CD4-positive, alpha-beta T cell treated with Interleukin-15 for 4 hours (primary cell): ENCODE measurements at places on chromosomes 7 and 10.
A peak's percentile ranks its signal among the peaks of the same experiment; 100 is the strongest.

GRCh38 chr7:131104596-131105293, 222.9 kb upstream of the MKLN1 start:
- DNase-seq, result no peak

DNA sequence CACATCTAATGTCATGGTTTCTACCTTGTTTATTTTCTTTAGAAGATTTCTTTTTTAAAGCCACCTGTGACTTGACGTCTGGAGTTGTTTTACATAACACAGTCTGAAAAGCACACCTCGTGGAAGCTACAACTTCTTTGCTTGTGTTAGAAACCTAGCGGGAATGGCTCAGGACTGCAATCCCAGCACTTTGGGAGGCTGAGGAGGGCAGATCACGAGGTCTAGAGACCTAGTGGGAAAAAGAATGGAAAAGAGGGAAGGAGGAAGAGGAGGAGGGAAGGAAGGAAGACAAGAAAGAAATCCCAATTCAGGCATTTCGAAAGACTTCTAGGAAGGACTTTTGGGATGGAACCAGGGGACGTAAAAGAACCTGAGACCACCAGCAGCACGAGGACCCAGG, 146.3 kb upstream of the CELF2 start:
- DNase-seq, result no peak

DNA sequence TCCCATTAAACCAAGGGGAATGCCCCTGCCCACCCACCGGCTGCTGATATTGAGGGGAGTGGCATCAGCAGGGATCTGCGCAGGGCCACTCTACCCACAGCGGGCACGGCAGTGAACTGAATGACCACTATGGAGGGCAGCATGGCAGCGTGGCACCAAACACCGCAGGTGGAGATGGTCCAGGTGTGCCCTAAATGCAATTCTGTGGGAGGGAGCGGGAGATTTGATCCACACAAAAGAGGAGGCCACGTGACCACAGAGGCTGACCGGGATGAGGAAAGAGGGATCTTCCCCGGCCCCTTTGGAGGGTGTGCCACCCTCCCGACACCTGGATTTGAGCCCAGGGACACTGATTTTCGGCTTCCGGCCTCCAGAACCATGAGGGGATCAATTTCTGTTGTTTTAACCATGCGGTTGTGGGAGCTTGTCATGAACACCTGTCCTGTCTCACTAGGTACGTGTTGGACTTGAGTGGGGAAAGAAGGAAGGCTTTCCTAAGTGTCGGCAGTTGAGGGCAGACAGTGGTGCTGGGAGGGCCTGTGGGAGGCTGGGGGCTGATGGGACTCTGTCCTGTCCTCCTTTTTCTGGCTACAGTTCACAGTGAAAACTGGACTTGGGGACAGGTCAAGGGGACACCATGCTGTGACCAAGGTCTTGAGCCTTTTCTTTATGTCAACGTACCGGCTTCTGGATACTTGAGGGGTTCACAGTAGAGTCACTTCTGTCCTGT, 66.1 kb downstream of the CFAP46 start:
- DNase-seq, result no peak

GRCh38 chr10:63414481-63415260, 51.1 kb downstream of the JMJD1C start:
- no peak for DNase-seq

GRCh38 chr7:157139111-157139809, 534 bp downstream of the UBE3C start:
- peak; percentile 59 for DNase-seq

DNA sequence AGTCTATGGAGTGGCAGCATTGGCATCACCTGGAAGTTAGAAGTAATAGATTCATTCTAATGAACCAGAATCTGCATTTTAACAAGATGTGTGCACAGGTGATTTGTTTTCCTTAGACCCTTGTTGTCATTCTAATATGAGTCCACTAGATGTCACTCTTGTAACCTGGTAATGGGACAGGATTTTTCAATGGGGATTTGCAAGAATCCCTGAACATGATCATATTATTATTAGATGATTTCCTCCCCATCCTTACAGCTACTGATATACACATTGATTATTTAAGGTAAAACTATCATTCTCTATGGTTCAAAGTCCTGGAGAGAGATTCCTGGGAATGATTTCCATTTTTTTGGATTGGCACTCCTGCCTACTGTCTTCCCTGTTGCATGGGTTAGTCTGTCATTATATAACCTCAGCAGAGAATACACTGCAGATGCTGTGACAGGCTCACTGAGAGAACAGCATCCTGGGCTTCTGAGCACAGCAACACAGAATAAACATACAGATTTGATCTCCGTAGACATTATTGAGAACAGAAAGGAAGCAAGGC, 194.9 kb downstream of the SUGCT start:
- peak; percentile 23 for DNase-seq

DNA sequence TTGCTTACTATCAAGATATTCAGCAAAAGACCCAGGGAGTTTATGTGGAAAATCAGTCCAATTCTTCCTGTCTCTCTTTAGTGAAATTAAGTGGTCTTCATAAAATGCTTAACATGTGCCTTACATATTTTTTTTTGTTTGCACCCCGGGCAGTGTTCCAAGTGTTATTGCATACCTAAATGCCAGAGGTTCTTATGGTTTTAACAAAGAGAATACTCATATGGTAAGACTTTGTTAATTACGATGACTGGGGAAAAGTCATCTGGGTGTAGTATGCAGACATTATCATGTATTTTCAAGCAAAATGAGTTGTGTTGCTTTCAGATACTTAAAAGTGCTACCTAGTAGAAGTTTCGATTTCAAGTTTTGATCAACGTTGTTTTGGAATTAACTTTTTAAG, 82.6 kb downstream of the PRKG1 start:
- no peak for DNase-seq

GRCh38 chr7:81138870-81139269, 220.0 kb upstream of the SEMA3C start:
- DNase-seq, result no peak

DNA sequence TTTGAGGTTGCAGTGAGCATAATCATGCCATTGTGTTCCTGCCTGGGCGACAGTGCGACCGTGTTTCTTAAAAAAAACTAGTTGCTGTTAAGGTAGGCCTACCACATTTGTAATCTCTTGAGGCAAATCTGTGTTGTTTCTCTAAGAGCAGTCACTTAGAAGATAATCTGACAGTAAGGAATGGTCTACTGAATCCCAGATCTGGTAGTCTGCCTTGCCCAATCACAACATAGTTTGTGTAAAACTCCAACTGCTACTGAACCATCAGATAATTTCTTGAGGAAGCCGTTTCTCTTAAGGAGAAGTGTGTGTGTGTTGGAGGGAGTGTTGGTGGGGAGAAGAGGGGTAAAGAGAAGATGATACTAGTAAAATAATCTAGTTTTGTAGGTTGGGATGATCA, 5.0 kb downstream of the NRF1 start:
- DNase-seq, result no peak

- DNase-seq, result no peak
These were observed 281.5 kb upstream of the PHYHIPL start for GRCh38 chr10:58894929-58895328.

DNA sequence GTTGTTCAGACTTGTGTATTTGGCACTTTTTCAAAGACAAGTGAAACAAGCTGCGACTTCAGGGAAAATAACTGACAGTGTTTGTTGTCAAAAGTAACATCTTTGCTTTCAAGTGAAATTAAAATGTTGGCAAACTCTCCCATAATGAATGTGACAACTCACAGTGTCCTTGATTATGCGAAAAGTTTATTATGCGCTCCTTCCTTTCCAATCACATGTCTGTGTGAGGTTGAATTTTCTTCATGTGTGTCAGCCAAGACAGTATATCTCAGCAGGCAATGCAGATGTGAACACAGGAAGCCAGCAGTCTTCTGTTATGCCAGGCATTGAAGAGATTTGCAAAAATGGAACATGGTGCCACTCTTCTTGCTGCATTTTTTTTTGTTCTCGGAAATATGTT, 28.7 kb downstream of the FBH1 start:
- no peak for DNase-seq

DNA sequence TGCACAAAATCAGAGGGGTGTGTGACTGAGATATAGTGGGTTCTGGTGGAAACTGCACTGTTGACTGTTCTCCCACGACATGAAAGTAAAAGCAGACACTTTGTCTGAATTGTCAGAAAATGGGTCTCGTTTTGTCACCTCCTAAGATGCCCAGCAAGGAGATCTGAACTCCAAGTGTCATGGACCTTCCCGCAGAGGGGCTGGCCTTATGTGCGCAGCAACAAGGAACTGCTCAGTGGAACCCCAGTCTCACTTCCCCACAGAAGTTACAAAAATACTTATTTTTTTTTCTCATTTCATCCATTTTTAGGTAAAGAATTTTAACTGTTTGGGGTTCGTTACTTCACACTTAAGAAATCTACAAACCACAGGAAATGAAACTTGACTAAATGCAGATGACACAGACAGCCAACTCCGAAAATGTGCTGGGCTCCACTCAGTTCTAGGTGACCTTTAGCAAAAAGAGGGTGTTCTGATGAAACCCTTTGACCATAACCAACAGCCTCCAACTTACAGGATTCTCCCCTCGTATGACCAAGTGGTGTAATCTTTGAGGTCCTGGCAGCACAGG, 115.0 kb downstream of the FAM107B start:
- peak; percentile 70 for DNase-seq

GRCh38 chr10:49359349-49360270, 36.3 kb downstream of the DRGX start:
- DNase-seq, result no peak

- DNase-seq, result no peak
These were observed 92.4 kb downstream of the WNT2 start for GRCh38 chr7:117230276-117231046.

DNA sequence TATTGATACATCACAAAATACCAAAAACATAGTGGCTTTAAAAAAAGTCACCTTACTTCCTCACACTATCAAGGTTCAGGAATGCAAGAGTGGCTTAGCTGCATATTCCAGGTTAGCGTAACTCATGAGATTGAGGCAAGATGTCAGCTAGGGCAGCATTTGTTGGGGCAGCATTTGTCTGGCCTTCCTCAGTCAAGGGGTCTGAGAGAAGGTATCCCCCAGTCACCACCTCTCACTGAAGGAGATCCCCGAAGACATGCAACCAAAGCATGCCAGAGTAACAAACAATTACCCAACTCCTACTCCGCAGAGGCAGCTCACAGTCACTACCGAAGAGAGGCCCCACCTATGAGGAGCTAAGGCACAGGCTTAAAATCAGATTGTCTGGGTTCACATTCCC, 48.4 kb downstream of the C10orf71 start:
- no peak for DNase-seq

- no peak for DNase-seq
These were observed 51.4 kb upstream of the AMPH start for GRCh38 chr7:38682606-38683005.

- DNase-seq, result no peak
These were observed 176.3 kb downstream of the CDK14 start for GRCh38 chr7:90772410-90772809.

GRCh38 chr7:2125931-2126330, 106.8 kb downstream of the MAD1L1 start:
- DNase-seq, result no peak

GRCh38 chr10:113746217-113746957, 5.1 kb upstream of the PLEKHS1 start:
- DNase-seq, result no peak

DNA sequence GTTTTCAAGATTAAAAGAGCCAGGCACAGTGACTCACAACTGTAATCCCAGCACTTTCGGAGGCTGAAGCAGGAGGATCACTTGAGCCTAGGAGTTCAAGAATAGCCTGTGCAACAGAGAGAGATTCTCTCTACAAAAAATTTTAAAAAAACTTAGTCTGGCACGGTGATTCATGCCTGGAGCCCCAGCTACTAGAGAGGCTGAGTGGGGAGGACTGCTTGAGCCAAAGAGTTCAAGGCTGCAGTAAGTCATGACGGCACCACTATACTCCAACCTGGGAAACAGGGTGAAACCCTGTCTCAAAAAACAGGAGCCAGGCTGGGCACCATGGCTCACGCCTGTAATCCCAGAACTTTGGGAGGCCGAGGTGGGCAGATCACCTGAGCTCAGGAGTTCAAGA, 86.6 kb upstream of the KCTD7 start:
- no peak for DNase-seq

DNA sequence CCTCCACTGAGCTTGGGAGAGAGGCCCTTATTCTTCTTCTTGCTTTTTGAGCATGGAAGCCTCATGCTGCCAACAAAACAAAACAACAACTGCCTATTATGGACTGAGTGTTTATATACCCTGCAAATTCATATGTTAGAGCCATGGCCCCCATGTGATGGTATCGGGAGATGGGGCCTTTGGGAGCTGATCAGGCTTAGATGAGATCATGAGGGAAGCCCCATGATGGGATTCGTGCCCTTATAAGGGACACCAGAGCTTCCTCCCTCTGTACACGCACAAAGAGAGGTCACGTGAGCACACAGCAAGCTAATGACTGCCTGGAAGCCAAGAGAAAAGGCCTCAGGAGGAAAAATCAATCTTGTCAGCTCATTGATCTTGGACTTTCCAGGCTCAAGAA, 235.0 kb downstream of the FANK1 start:
- no peak for DNase-seq

GRCh38 chr10:26779176-26779860, 81.4 kb downstream of the ABI1 start:
- no peak for DNase-seq

- no peak for DNase-seq
These were observed 136.3 kb downstream of the MALRD1 start for GRCh38 chr10:19184891-19185290.

GRCh38 chr10:71638822-71639719, 80.5 kb downstream of the C10orf105 start:
- DNase-seq, result no peak

GRCh38 chr10:43576062-43576461, 1.6 kb upstream of the ZNF239 start:
- peak; percentile 20 for DNase-seq

DNA sequence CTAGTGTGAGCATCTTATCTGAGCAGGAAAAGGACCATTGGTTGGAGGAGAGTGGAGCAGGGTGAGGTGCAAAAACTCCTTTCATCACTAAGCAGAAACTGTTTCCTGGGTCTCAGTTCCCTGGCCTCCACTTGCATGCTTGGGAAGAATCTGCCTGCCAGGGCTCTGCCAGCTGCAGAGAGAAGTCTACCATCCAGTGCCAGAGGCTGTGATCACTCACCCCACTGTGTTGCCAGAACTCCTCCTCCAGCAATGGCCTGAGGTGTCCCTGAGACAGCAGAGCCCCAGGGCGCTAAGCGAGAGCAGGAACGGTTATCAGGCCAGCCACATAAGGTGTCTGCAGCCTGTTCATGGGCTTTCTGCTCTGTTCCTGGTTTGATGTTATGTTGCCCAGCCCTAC, 991.4 kb downstream of the CCSER2 start:
- DNase-seq, result no peak

DNA sequence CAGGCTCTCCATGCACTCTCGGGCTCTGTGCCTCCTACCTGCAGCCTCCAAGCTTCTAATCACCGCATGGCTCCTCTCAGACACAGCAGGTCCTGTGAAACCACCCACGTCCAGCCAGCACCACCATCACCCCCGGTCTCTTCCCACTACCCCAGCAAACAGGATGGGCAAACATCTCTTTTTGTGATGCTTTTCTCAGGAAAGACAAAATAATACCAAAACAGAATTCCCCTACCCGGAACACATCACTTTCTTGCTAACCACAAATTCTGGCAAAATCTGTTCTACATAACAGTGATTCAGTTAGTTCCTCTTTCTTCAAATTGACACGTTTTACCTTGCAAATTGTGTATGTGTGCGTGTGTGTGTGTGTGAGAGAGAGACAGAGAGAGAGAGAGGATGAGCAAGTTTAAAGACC, 6.5 kb downstream of the SNX8 start:
- DNase-seq, result no peak
